ENCODE measurements at places on chromosomes 12 and 14.

- DNase-seq: no peak
Observed at GRCh38 chr12:103810111-103810510, 30.9 kb downstream of the NT5DC3 start.

- no peak for DNase-seq
Observed at GRCh38 chr12:31033146-31033545, 40.5 kb upstream of the DDX11 start.

- no peak for DNase-seq
Observed at GRCh38 chr14:56400109-56400825, 179.3 kb upstream of the TMEM260 start.

DNA sequence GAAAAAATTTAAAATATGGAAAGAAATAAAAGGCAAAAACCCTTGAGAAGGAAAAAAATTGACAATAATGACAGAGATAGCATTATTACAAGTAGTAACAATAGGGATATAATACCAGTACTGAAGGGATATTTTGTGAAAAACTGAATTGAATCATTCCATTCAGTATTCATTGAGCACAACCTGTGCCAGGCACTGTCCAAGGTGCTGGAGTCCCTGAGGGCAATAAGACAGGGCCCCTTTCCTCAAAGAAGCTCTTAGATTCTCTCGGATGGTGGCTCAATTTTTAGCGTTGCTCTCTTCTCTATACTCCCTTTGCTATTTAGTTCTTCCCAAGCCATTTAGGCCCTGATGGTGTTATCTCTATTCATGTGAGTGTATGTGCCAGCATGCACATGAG is 34.3 kb upstream of the GAS2L3 start:
- no peak for DNase-seq

- peak; percentile 36 for DNase-seq
Observed at GRCh38 chr14:106875503-106875902, 1349.1 kb downstream of the TMEM121 start.

DNA sequence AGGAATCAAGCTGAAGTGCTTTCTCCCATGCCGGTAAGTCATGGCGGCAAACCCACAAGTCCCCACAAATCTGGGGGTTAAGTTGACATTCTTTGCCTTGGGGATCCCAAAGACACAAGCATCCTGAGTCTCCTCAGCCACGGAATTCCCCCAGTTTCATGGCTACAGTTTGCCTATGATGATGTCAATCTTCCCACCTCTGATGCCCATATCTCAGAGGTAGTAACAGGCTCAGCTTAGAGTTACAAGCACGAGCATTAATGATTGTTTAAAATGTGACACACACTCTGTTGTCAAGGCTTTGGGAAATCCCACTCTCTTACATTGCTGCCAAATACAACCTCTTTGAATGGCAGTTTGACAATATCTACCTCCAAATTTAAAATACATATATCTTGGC is 22.3 kb downstream of the NOS1 start:
- no peak for DNase-seq

DNA sequence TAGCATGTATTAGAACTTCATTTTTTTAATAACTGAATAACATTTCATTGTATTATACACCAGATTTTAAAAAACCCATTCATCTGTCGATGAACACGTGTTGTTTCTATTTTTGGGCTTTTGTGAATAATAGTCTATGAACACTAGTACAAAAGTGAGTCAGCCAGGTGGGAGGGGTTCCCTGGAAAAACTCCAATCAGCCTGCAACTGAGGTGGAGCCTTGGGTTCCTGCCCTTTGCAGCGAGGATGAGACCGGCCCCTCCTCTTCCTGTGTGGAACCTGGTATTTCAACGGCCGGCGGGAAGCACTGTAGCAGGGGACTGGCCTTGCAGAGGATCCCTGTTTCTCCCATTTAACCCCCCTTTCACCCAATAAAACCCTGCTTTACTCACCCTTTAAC is 56.1 kb downstream of the LMNTD1 start:
- DNase-seq: no peak

DNA sequence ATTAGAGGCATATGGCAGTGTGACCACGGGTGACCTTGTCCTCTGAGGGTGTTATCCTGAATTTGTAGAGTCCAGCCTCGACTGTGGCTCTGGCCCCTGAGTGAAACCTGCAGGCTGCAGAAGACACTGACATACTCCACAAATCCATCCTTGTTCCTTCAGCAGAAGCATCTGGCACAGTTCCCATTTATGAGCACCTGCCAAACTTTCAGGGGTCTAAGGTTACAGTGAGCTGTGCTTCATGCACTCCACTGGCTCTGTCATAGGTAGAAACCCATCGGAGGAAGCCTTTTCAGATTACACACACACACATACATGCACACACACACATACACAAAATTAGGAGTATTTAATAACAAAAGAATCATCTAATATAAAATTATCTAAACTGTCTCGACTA is 13.6 kb upstream of the NUAK1 start:
- DNase-seq: no peak

DNA sequence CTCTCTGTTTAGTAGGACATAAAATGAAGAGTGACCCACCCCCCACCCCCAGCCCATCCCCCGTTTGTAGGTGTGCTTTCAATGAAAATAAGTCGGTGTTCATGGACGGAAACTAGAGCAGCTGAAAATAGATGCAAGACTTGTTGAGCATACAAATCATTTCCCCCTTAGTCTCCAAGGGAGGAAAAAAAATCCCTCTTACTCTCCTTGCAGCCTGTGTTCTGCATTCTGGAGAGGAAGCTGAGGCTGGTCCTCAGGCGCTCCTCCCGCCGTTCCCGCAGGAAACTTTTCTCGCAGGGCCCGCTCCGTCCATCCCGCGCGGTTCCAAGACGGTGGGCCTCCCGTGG is 259.0 kb upstream of the E2F7 start:
- DNase-seq: no peak

GRCh38 chr12:93311827-93312226 is 65.9 kb upstream of the NUDT4 start:
- DNase-seq: no peak

- no peak for DNase-seq
Observed at GRCh38 chr12:57166971-57167371, 19.6 kb upstream of the LRP1-AS start.

- DNase-seq: no peak
Observed at GRCh38 chr12:65902500-65902899, 78.2 kb downstream of the HMGA2 start.

DNA sequence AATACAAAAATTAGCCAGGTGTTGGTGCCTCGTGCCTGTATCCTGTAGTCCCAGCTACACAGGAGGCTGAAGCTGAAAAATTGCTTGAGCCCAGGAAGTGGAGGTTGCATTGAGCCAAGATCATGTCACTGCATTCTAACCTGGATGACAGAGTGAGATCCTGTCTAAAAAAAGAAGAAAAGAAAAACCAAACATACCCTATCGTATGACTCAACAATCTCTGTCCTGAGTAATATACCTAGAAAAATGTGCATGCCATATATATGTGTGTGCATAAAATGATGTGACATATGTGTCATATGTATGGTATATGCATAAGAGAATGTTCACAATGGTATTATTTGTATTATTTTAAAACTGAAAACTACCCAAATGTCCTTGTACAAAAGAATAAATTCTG is 261.5 kb upstream of the CLEC14A start:
- DNase-seq: no peak

- DNase-seq: no peak
Observed at GRCh38 chr12:89702503-89702902, 6.1 kb downstream of the ATP2B1 start.

- DNase-seq: no peak
Observed at GRCh38 chr14:79064214-79064613, 894.0 kb downstream of the NRXN3 start.

DNA sequence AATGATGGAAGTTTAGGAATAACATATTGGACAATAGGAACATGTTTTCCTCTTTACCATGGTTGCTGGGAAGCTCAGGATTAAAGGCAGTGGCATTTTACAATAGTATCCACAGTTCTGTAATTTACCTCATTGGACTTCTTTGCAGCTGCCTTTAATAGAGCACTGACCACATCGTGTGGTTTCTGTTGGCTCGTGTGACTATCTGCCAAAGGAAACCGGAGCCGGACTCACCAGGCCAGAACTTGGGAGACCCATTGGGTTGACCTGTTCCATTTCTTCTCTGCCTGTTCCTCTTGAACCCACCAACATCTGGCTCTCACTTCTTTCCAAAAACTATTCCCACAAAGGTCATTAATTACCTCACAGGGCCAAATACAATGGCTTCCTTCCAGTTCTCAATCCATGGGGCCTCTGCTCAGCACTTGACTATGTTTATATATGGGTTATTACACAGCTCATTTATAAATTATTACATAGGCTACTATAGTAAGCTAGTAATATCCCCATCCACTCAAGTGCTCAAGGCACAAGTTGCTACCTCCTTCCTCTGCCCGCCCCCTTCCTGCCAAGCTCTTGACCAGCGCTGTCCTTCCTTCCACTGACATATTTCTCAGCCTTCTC is 121.5 kb upstream of the VASH1 start:
- DNase-seq: no peak

DNA sequence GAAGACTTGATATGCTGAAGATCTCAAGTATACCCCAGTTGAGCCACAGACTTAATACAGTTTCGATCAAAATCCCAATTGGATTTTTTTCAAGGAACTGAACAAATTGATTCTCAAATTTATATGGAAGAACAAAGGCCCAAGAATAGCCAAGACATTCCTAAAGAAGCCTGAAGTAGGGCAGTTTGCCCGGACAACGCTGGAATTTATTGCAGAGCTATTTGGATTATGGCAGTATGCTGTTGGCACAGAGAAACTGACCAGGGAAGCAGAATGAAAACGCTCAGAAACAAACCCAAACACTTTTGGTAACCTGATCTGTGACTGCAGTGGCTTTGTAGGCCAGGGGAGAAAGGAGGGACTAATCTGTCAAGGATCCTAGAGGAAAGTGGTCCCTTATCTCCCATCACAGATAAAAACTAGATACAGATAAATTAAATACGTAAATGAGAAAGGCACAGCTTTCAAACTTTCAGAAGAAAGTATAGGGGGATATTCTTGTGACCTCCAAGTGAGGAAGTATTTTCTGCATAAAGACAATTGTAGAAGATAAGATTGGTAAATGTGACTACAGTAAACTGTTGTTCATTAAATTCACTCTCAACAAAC is 35.9 kb upstream of the GSC start:
- DNase-seq: no peak

GRCh38 chr14:77144412-77145115 is 3.0 kb upstream of the ZDHHC22 start:
- no peak for DNase-seq

- DNase-seq: no peak
Observed at GRCh38 chr14:22588526-22589095, 413 bp downstream of the DAD1 start.

DNA sequence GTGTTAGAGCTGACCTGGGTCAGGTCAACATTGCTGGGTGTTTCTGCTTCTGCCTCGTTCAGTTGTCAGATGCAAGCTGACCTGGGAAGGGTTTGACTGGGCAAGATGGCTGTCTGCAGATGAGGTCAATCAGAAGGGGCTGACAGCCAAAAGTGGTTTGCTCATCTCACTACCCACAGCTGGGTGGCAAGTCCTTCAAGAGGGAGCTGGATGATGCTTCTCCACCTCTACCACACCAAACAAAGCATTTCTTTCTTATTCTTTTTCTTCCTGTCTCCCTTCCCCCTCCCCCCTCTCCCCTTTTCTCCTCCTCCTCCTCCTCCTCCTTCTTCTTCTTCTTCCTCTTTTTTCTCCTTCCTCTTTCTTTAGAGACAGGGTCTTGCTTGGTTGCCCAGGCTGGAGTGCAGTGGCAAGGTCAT is 268.2 kb upstream of the PLEKHG7 start:
- peak; percentile 10 for DNase-seq

- no peak for DNase-seq
Observed at GRCh38 chr14:93155667-93156066, 29.0 kb downstream of the MOAP1 start.

GRCh38 chr12:119594772-119595445 is 1.3 kb downstream of the TMEM233 start:
- no peak for DNase-seq

GRCh38 chr12:131211340-131211938 is 257.7 kb downstream of the ADGRD1 start:
- no peak for DNase-seq

- no peak for DNase-seq
Observed at GRCh38 chr12:3097186-3097804, 20.1 kb downstream of the TSPAN9 start.

DNA sequence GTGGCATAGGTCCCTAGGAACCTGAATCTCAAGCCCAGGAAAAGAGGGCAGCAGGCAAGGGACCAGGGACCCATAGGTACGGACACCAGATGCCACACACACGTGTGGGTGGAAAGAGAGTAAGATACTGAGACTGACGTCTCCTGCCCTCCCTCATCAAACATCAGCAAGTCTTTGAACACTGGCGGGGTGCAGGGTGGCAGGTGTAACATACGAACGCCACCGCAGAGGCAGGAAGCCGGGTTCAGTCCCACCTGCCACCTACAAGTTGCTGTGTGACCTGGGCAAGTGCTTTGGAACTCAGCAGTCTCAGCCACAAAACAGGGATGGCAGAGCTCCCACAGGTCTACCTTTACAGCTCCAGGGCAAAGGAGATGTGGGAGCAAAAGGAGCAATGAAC is 11.1 kb downstream of the ACTN1 start:
- DNase-seq: no peak

GRCh38 chr12:119375075-119375882 is 40.8 kb downstream of the CCDC60 start:
- no peak for DNase-seq

- DNase-seq: no peak
Observed at GRCh38 chr14:33393895-33394368, 455.3 kb downstream of the NPAS3 start.

- no peak for DNase-seq
Observed at GRCh38 chr14:96754845-96755184, 42.4 kb upstream of the VRK1 start.

DNA sequence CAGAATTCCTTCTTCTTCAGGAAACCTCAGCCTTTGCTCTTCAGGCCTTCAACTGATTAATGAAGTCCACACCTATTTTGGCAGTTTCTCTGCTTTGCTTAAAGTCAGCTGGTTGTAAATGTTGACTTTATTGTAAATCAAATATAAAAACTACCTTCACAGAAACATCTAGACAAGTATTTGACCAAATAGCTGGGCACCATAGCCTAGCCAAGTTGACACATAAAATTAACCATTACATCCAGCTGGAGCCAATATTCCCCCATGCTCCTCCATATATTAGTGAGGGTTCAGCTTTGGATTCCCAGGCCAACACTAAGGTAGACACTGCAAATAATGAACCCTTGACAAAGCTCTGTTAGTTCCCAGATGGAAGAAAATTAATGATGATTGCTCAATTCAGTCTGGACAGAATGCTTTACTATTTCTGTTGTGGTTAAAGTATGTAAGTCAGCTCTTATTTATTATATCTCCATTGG is 125.5 kb downstream of the ZFP36L1 start:
- no peak for DNase-seq

Measured in germinal center (tissue), 1 donor.